T-helper 1 cell (primary cell): ENCODE measurements at places on chromosomes 13 and 19.

DNA sequence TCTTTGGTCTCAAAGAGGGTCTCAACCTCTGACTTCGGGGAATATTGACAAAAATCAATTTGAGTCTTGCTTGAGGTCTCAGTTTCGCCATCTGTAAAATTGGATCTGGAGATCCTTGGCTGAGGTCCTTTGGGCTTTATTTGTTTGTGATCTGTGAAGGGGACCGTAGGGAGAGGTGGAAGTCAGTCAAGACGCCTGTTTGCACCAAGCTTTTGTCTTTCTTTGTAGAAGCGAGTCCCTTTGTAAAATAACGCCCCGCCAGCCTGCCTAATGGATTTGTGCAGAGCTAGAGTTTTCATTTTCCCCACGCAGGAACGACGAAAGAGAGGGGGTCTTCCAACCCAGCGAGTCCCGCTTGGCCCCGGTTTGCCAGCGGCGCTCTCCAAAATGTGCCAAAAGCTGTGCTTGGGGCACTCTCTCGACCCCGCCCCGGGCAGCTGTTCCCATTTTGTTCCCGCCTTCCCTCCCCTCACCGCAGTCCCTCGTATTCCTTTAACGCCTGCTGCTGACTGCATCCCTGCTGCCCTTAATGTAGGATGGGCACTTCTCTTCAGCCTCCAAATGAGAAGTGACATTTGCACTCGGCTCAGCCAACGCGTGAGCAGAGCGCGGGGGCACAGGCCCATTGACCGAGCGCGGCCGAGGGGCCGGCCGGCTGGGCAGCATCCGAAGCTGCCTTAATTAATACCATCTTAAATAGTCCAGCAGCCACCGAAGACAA, 13.0 kb downstream of the ZIC5 start:
- no peak for DNase-seq

DNA sequence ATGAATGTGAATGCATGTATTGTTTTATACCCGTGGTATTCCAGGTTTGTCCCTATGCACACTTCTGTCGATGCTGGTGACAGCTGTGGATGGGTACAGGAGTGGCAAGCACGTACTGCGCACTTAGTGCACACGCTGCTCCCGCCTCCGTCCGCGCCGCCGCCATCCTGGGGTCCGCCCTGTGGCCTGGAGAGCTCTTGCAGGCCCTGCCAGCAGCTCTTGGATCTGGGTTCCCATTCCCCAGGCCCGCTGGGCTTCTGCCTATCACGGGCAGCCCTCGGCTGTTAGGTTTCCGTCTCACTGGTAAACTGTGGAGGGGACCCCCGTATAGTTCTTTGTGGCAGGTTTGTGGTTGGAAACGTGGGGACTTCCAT, 4.0 kb downstream of the GNA11 start:
- no peak for DNase-seq

GRCh38 chr19:13022859-13023636, 27.8 kb downstream of the NFIX start:
- DNase-seq, result no peak

DNA sequence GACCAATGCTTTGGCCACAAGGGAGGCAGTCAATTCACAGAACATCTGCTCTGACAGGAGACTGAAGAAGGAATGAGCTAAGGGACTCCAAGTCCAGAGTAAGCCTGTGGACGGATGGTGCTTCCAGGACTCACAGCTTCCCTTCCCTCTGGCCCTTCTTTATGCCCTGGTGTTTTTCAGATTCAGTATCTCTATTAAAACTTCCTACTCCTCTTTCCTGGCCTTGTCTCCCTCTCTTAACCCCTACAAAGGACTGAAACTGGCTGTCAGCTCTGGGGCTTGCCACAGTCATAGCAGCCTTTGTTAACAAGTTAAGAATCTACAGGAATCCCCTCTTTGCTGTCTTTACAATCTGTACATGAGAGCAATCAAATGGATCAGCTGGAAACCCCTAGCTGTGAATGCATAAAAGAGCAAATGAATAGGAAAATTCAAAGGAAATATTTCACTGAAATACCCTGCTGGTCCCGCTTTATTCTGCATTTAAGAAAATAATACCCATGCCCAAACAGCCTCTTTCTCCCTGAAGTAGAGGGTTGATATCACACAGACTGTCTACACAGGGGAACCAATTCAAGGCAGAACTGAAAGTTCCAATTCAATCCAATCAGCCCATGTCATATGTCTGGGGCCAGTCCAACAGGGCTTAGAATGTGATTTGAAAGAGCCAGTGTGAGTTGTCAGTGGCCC, 192.3 kb downstream of the MZT1 start:
- DNase-seq, result no peak

- DNase-seq, result no peak
Observed at GRCh38 chr13:42720858-42721219, 60.5 kb upstream of the FAM216B start.
